ENCODE measurements at places on chromosomes 11 and 22.

DNA sequence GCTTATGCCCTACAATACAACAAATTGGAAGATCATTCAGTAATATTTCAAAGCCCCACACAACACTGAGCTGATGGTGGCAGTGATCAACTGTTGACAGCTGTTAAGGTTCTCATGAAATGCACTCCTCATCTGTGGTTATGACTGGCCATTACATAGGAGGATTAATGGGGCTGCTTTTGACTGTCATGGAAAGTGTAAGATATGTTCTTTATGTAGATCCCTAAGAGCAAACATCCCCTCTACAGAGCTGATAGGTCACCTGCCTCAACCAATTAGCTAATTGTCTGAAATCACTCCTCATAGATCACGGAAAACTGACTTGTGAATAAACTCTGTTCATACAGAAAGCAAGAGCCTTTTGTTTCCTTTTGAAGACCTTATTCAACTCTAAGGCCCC lies 78.1 kb downstream of the GAB2 start:
- DNase-seq, result no peak

DNA sequence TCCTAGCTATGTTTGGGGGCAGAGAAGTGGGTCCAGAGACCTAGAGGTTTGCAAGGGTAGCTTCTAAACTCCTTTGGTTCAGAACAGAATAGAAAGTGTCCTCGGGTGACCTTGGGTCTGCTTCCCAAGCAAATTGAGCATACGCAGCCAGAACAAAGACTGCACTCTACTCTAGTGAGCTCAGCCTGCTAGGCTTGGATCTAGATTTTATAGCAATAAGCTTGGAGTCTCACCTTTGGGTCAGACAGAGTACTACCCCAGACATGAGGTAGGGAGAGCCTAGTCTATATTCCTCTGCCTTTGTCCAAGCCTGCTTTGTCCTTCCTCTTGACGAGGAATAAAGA lies 52.6 kb upstream of the ELF5 start:
- no peak for DNase-seq

GRCh38 chr11:19820100-19820499 lies 107.5 kb downstream of the NAV2 start:
- DNase-seq, result no peak

- DNase-seq, result no peak
Measured at GRCh38 chr22:43811777-43812148, 342 bp downstream of the EFCAB6 start.

DNA sequence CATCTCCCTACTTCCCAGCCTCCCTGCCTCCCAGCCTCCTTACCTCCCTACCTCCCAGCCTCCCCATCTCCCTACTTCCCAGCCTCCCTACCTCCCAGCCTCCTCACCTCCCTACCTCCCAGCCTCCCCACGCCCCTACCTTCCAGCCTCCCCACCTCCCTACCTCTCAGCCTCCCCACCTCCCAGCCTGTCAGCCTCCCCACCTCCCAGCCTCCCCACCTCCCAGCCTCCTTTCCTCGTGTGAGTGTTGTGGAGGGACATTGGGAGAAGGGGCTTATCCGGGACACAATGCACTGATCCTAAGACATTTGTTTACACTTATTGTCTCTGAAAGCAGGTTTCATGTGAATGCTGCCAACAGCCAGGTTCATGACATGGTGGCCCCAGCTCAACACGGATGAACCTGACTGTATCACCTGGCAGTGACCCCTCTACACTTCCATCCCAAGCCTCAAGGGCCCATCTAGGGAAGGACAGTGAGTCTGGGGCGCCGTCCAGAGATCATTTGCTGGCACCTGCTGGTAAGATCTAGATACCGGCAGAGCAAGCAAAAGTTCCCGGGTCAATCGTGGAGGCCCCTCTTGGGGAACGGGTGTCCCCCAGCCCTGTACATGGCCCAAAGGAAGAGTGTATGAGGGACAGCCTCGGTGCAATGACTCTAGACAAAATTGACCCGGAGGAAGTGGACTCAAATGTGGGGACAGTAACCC lies 34.5 kb upstream of the TH start:
- DNase-seq, result no peak

- no peak for DNase-seq
Measured at GRCh38 chr11:68032997-68033707, 2.7 kb downstream of the NDUFS8 start.

- DNase-seq, result no peak
Measured at GRCh38 chr11:64000740-64001483, 14.7 kb downstream of the OTUB1 start.

- DNase-seq, result no peak
Measured at GRCh38 chr11:67613313-67613959, 6.7 kb downstream of the NDUFV1 start.

GRCh38 chr11:79437981-79438630 lies 2.7 kb downstream of the TENM4 start:
- DNase-seq, result no peak

DNA sequence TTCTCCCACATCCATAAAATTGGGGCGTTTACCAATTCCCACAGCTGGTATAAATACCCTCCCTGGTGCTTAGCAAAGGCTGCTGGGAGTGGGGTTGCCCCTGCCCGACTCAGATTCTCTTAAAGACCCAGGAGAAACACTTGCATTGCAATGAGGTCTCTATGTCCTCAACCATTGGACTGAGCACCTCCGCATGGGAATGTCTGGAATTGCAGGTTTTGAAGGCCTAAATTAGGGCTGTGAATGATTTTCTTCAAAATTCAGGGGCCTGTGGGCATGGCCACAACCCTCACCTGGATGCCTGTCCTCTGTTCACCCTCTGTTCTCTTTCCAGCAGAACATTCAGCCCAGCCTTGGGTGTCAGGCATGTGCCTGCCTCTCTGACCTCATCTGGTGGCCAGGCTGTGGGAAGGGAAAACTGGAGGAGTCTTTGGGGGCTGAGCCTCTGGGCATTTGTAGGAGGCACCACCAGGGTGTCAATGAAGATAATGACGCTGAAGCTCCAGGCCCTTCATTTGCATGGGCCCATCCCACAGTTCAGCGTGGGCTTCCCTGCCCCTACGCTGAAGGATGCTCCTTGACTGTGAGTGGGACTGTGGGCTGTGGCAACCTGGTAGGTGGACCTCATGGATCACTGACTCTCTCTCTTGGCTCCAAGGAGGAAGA lies 52.7 kb upstream of the MYEOV start:
- DNase-seq, result no peak

- DNase-seq, result no peak
Measured at GRCh38 chr11:46672381-46672839, 28.0 kb downstream of the ARHGAP1 start.

DNA sequence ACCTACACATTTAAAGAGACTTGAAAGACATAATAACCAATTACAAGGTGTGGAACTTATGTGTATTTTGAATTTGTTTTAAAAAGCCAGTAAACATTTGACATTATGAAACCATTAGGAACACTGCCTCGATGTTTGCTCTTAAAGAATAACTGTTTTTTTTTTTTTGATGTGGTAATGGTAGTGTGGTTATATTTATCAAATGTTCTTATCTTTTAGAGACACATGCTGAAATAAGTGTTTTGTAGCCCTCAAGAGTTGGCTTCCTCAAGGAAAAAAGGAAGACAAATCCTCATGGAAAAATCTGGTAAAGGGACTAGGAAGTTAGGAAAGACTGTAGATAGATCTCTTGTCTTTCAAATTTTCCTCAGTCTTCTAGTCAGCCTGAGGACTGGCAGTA lies 2.2 kb upstream of the ABTB2 start:
- DNase-seq, result no peak

- DNase-seq, result no peak
Measured at GRCh38 chr11:32881286-32881685, 11.3 kb upstream of the QSER1 start.

- no peak for DNase-seq
Measured at GRCh38 chr22:44819966-44820631, 67.7 kb downstream of the ARHGAP8 start.

DNA sequence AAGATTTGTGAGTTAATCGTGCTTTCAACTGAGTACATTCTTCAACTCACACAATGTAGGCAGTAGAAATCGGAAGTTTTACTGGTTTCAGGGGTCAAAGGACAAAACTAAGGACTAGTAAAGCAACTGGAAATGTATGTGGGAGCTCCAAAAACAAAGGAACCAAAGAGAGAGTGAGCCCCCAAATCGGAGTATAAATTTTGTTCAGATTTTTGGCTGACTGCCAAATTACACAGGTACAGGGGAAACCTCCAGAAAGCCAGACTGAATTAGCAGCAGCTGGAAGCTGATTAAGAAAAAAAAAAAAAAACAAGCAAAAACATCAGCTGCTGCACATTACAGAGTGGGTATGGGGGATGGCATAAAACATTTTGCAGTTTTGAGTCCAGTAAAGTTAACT lies 75.2 kb upstream of the GNAZ start:
- no peak for DNase-seq

DNA sequence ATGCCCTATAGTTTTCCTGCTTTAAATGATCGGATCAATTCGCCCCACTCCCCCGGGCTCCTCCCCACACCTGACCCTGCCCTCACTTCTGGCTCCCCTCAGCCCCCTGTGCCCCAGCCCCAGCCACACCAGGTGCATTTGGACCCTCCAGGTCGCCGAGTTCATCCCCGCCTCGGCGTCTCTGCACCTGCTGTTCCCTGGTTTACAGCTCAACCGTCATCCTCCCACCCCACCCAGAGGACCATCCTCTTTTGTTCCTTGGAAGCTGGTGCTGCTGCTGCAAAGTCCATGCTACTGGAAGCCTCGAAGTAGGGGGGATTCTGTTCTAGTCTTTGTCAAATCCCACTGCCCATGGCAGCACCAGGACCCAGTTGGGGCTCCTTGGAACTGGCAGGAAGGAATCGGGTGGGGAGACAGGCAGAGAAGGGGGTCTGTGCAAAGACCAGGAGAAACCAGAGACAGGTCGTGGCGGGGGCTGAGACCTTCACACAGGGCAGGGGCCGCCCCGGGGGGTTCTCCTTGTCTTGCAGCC lies 4.5 kb upstream of the MUC5B start:
- no peak for DNase-seq

- no peak for DNase-seq
Measured at GRCh38 chr11:127491589-127491988, 491.0 kb upstream of the KIRREL3 start.

- no peak for DNase-seq
Measured at GRCh38 chr11:119134389-119134978, 13.1 kb downstream of the HINFP start.

- no peak for DNase-seq
Measured at GRCh38 chr22:47322854-47323253, 560.4 kb downstream of the TBC1D22A start.

DNA sequence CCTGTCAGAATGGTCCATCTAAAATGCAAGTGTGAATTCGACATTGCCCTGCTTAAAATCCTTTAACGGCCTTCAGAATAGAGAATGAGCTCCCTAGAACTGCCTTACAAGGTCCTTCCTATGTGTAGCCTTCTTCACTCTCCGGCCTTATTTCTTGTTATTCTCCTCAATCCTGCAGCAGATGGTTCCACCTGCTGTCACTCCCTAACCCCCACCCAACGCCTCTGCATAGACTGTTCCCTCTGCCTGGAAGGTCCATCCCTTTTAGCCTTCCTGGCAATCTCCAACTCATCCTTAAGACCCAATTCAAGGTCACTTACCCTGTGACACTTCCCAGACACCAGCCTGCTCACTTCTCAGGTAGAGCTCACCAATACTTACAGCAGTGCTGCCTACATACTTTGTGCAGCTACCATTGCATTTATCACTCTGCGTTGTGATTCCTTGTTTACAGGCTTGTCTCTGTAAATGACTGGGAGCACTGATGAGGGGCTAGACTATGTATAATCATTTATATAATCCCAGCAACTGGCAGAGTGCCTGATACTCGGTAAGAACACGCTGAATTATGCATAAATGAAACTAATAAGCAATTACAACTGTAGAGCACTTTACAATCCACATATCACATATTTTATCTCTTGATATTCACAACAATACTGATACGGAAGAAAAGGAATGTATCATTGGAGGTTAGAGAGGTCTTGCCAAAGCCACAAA lies 58.9 kb downstream of the CLPB start:
- no peak for DNase-seq

- DNase-seq, result peak; percentile 88
Measured at GRCh38 chr11:133945087-133945974, 11.4 kb downstream of the IGSF9B start.

DNA sequence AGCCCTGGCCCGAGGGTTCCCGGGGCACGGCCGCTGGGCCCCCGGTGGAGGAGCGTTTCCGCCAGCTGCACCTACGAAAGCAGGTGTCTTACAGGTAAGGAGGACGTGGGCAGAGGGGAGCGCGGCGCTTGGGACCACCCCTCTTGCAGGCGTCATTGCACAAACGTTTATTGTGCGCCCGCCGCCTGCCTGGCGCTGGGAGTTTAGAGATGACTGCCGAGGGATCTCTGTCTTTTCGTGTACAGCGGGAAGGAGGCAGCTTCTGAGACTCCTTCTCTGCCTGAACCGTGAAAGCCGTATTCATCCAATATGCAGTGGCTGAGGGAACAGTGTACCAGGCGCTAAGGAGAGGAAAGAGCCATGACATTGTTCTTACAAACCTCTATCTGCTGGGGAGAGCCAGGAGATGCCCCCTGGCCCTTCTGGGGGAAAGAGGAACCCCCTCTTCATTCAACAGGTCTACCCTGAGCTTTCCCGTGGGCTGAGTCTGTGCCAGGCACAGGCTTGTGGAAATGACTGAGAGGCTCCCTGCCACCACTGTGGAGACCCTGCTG lies 13.8 kb upstream of the DGKZ start:
- no peak for DNase-seq

GRCh38 chr11:783581-784015 lies 6.3 kb downstream of the CEND1 start:
- DNase-seq, result no peak

DNA sequence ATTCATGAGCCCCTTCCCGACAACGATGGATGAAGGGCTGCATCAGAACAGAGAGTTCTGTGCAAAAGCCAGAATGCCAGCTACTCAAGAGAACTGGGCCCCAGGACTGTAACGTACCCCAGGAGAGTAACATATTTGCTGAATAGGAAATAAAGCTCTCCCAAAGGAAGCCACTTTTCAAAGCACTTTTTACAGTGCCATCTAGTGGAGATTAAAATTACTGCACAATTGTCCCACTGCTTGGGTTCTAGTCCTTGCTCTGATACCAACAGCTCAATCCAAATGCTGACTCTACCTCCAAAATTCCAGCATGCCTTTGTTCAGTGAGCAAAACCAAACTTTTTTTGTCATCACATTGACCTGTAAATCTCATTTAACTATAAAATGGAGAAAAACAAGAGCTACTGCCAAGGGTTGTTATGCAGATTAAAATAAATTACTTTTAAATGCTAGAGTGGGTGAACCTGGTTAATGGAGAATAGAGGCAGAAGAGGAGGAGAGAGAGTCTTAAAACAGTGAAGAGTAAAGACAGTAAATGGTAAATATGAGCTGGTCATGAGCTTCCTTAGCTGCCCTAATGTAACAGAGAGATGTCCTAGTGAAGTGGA lies 87.6 kb upstream of the FSHB start:
- DNase-seq, result peak; percentile 54

DNA sequence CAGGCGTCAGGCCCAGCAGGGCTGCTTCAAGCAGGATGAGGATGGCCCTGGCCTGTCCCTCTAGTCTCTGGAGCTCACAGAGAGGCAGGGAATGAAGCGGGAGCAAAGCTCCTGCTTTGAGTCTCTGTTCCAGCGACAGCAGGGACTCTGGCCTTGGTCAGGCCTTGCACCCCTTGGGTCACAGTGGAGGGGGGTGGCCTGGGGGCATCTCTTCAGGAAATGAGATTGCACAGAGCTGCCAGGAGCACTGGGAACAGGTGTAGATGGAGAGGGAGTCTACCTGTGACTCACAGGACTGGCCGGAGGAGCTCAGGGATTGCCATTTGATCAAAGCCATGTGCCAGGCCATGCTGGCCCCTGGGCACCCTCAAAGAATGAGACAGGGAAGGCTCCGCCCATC lies 1.6 kb downstream of the ANO1 start:
- DNase-seq, result no peak

All from activated CD4-positive, alpha-beta T cell treated with anti-CD3 and anti-CD28 coated beads, Interleukin-2, Interleukin-4, amounts not matched to agents 100 ng/mL and 50 ng/mL, durations not matched to agents 16 hours and 8 hours (primary cell).